ENCODE measurements at places on chromosomes 3 and 15.

DNA sequence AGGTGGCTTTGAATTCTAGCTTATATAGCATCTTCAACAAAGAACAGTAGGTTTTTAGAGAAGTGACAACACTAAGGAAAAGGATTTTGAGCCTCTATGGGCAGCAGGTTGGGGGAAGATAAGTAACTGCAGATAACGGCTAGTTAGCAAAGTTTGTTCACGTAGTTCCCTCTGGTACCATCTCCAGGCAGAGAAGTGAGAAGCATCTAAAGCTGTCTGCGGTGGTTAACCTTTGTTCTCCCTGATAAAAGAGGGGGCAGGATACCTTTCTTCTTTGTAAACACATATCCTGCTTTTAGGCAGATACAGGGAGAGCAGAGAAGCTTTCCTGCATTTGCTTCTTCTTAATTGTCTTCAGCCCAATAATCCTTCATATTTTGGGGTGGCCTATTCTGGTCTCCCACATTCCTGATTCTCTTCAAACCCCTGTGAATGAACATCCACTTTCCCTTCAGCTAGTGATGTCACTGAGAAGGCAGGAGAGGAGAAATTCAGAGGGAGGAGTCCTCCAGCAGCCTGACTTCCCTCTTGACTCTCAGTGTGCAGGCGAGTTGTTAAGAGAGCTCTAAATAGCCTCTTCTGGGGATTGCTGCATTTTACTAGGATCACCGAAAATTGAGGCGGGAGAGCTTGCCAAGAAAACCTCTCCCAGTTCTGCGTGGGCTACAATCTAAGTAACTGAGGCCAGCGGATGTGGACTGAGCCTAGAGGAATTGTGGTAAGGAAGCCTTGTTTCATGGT is 393.7 kb upstream of the C2CD4B start:
- DNase-seq = no peak

DNA sequence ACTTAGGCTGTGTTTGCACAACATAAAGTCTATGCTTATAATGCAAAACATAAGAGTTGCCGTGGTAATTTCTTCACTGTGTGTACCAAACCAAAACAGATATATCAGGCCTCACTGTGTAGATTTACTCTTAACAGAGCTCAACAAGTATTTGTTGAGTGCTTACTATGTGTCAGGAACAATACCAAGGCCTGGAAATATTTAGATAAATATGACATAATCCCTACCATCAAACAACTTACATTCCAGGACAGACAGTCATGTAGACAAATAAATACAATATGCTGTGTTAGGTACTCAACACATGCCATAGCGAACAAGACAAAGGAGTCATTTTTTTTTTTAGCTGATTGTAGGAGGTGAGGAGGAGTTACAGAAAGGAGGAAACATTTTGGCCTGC is 554.0 kb downstream of the NSUN3 start:
- DNase-seq = no peak

DNA sequence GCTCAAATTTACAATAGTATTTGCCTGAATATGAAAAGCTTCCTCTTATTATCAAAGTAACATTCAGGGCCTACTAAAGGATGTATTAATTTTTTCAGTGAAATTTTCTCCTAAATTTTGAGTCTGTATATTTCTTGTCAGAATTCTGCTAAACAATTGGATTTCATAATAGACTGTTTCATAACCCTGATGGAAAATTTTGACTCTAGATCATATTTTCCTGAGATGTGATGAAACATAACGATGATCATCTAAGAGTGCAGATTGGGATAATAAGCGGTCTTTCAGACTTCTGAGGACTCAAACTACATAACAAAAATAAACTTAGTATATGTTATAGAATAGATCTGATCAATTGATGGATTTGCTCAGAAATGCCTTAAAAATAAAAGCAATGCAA is 574.5 kb upstream of the TBL1XR1 start:
- DNase-seq = no peak

GRCh38 chr15:97747342-97747741 is 213.2 kb upstream of the ARRDC4 start:
- no peak for DNase-seq

DNA sequence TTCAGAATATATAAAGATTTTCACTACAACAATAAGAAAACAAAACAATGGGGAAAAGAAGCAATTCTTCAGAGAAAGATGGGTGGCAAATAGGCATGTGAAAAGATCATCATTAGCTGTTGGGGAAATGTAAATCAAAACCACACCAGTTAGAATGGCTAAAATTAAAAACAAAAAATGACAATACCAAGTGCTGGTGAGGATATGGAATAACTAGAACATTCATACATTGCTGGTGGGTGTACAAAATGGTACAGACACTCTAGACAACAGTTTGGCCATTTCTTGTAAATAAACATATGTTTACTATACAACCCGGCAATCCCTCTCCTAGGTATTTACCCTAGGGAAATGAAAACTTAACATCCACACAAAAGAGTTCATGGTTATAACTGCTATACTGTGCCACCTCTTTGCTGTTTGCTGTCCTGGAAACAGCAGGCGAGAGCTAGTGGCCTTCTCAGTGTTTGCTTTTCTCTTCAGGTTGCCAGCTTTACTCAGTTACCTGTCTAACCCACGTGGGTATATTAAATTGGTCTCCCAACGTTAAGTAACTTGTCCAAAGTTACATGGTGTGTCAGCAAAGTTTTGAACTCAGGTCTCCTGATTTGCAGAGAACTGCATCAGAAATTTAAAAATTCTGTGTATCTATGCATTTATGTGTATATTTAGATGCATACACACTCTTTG is 4.6 kb upstream of the NIT2 start:
- DNase-seq = no peak

GRCh38 chr3:31934866-31935265 is 46.2 kb downstream of the OSBPL10 start:
- DNase-seq = no peak

- no peak for DNase-seq
These were observed 55.6 kb upstream of the C15orf61 start for GRCh38 chr15:67465196-67465952.

- no peak for DNase-seq
These were observed 190.5 kb downstream of the GREM1 start for GRCh38 chr15:32908135-32908801.

- no peak for DNase-seq
These were observed 240.4 kb downstream of the RBMS3 start for GRCh38 chr3:29521293-29521692.

DNA sequence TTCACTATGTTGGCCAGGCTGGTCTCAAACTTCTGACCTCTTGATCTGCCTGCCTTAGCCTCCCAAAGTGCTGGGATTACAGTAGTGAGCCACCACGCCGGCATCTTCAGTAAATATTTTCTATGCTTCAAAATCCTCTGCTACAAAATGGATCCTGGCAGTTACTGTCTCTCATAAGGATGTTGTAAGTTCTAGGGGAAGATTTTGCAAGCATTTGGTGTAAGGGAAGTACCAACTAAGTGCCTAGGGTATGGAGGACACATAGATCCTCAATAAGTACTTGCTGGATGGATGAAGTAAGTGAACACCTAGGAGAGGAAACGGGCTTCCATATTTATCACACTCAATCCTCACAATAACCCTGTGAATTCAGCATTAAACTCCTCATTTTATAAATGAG is 6.6 kb downstream of the TM4SF4 start:
- no peak for DNase-seq

DNA sequence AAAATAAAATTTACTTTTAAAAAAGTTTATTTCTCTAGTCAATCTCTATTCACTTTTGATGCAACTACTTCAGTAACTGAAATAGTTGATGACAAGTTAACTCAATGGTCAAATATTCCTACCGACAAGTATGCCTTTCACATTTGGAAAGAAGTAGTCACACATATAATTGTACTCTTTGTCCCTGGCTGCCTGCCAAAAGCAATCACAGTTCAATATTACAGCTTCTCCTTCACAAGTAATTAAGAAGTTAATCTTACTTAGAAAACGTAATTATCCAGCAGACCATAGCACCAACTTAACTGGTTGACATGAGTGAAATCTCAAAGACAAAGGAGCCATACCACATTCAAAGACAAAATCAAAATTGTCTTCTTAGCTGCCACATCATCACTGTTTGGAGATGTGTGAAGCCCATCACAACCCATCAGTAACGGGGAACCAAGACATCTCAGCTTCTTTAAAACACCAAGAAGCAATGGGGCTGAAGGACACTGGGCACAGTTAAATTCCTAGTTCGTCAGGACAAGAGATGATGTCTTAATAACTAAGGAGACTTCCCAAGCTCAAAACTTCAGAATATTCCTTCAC is 86.1 kb downstream of the PLCH1 start:
- DNase-seq = no peak

GRCh38 chr15:39682366-39682765 is 100.3 kb downstream of the FSIP1 start:
- DNase-seq = no peak

DNA sequence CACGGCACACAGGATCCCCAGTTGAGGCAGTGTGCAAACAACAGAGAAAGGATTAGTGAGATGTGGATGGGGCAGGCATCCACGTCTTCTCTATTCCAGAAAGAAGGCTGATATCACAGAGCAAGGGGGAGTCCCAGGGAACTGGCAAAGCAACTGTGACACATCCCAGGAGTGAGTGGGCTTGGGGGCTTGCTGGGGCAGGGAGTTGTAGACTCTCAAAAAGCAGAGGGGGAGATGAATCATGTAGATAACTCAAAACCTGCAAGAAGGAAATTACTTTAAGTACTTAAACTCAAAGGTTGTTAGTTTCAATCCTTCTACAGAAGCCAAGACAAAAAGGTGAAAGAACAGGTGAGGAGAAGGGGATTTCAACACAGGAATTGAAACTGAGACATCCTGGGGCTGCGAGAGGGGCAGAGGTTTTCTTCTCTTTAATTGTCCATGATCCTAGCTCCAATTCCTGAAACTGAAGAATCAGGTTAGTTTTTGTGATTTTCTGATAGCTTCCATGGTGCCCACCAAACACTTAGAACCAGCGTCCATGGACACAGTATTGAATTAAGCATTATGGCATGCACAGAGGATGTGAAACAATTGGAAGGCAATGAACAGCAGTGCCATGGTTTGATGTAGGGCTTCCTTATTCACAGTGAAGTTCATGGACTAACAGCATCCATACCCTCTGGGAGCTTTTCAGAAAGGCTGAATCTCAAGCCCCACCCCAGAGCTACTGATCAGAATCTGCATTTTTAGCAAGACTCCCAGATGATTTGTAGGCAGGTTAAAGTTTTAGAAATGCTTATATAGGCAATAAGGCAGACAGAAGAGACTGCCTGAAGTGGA is 52.0 kb downstream of the CCR3 start:
- no peak for DNase-seq

DNA sequence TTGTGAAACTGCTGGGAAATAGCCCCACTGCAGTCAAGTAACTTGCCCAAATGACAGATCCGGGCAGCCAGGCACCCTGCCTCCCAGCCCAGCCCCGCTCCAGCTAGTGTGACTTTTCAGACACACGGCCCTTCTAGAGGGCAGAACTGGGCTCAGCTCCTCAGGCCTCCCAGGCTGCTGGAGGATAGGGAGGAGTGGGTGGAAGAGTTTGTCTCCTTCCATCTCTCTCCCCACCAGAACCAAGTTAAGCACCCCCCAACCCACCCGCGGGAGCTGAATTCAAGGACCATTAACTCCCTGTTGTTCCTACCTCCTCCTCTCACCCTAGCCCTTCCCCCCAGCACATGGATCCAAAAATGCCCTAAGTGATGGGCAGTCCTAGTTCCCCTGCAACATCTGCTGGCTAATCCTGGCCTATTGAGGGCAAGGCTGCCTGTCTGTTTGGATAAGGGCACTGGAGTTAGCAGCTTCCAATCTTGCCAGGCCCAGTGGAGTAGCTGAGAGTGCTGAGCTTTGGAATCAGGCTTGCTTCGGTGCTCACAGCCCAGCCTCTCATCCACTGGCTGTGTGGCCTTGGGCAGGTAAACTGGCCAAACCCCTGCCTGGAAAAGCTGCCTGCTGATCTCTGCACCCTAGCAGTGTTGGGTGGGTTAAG is 3.1 kb downstream of the CCDC33 start:
- no peak for DNase-seq

- no peak for DNase-seq
These were observed 38.5 kb downstream of the LRCH3 start for GRCh38 chr3:197829397-197830045.

GRCh38 chr3:47838503-47838902 is 35.6 kb downstream of the DHX30 start:
- no peak for DNase-seq

DNA sequence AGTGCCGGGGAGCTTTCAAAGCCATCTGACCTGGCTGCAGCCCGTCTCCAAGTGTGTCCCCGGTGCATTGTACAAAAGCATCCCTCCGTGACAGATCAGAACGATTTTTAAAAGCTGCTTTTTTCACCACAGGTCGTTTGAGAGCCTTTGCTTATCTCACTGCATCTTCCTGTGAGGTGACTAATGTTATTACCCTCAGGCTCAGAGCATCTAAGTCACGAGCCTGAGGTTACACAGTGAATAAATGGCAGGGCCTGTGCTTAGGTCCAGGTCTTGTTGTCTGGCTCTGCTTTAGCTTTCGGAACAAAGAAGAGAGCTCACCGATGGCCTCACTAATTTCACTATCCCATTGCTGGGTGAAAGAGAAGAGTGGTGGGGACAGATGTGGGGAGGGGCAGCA is 83.3 kb downstream of the SEC22A start:
- no peak for DNase-seq

- no peak for DNase-seq
These were observed 115.1 kb downstream of the LPP start for GRCh38 chr3:188269040-188269439.

DNA sequence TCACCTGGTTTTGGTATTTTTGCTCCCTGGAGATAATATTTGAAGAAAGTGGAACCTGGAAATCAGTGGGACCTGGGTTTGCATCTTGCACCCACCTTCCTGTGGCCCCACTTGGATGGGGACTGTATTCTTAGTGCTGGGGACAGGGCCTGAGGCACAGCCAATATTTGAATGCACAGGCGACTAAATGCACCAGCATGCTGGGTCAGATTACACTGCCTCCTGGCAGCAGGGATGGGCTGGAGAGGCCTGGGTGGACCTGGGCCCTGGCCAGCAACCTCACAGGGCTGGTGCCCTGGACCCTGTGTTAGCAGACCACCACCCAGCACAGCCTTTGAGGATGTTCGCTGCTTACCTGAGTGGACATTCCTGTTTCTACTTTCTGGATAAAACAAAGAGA is 10.5 kb downstream of the ITIH4 start:
- no peak for DNase-seq

DNA sequence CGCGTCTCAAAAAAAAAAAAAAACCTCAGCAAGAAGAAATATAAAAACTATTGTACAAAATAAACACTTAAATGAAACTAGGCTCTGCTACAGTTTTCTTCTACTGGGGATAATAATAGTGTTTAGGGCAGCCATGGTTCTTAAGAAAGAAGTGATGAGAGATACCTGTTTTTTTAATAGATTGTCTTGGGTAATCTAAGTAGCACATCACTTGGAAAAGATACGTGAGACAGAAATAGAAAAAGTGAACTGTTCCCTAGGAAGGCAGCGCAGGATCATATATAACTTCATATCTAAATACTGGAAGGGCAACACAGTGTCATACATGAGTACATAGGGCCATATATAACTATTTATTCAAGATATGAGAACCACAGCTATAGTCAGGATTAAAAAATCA is 11.9 kb downstream of the GOLGB1 start:
- DNase-seq = no peak

DNA sequence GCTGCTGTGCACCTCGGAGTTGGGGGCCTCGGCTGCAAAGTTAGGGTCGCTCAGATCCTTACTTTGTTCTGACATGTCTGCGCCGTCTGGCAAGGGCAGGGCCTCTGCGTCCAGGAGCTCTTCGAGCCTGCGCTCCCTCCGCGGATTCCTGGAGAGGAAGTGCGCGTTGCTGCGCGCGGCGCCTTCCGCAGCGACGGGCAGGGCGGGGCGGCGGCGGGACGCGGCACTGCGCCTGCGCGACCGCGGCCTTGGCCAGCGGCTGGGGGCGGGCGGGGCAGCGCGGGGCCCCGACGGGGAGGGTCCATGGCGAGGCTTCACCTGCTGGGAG is at the start of gene NDN:
NDN (minus strand) TSS at position 163 of the 328 bp plus-strand sequence; CDS start at position 75, 88 bp downstream.
- DNase-seq = no peak
